ENCODE measurements at places on chromosomes 16 and 17. TPM values are rescaled to one million over a fixed set of nuclear protein-coding genes. Genes with fewer than 3 reads are reported as not detected.

- no peak overlapping the region for H3K27ac ChIP-seq
- no peak for DNase-seq
- peaks cover 3% of the 10 kb centered on the region for H3K36me3 ChIP-seq
- no peak overlapping the region for H3K4me3 ChIP-seq
- H3K27me3 ChIP-seq, result no peaks in the 10 kb centered on the region
Observed at GRCh38 chr16:27722207-27722606, 172.3 kb downstream of the KATNIP start.

DNA sequence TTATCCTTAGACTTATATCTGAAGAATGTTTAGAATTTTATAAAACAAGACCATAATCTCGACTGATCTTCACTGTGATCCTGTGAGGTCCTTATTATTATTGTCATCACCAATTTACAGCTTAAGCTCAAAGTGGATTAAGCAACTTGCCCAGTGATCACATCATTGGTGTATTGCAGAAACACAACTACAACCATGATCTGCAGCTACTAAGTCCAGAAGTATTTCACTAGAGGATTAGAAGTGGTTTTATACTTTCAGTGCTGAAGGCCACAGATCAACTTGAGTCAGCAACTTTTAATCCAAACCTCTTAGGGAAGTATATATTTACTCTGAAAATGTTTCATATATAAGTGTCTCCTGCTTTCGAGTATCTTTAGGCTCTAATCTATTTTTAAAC lies 624.3 kb upstream of the SOX9 start:
- H3K27me3 ChIP-seq, result no peaks in the 10 kb centered on the region
- H3K4me3 ChIP-seq, result no peak overlapping the region
- no peaks in the 10 kb centered on the region for H3K36me3 ChIP-seq
- no peak for DNase-seq

- peak overlapping the region; percentile 64 for H3K4me3 ChIP-seq
- peaks cover 67% of the 10 kb centered on the region for H3K4me1 ChIP-seq
- no peaks in the 10 kb centered on the region for H3K36me3 ChIP-seq
- H3K27ac ChIP-seq, result peak overlapping the region; percentile 69
- H3K27me3 ChIP-seq, result no peaks in the 10 kb centered on the region
Observed at GRCh38 chr17:332023-332422, 20.6 kb downstream of the RPH3AL start.

- H3K27ac ChIP-seq, result peak overlapping the region; percentile 97
Observed at GRCh38 chr16:66519482-66520373, 30.2 kb downstream of the TK2 start.

- no peaks in the 10 kb centered on the region for H3K36me3 ChIP-seq
- peak; percentile 35 for DNase-seq
- H3K4me3 ChIP-seq, result no peak overlapping the region
- H3K27ac ChIP-seq, result no peak overlapping the region
- H3K4me1 ChIP-seq, result peaks cover 100% of the 10 kb centered on the region
Observed at GRCh38 chr16:89444151-89444723, 46.1 kb downstream of the ANKRD11 start.

DNA sequence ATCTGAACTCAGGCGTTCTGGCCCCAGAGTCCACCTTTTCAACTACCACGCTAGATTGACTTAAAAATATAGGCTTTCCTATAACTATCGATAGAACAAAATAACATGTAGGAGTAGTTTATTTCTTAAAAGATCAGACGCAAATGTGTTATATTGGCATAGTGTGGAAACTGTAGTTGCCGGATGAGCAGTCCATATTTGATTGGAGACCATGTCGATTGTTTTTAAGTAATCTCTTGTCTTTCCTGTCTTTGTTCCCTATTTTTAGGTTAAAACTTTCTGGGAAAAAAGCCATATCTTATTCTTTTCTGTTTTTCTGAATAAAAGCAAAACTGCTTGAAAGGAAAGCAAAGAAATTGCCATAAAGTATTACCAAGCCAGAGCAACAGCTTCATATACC lies 53.1 kb downstream of the GAN start:
- H3K4me1 ChIP-seq, result no peaks in the 10 kb centered on the region
- peaks cover 25% of the 10 kb centered on the region for H3K36me3 ChIP-seq
- H3K4me3 ChIP-seq, result no peak overlapping the region

DNA sequence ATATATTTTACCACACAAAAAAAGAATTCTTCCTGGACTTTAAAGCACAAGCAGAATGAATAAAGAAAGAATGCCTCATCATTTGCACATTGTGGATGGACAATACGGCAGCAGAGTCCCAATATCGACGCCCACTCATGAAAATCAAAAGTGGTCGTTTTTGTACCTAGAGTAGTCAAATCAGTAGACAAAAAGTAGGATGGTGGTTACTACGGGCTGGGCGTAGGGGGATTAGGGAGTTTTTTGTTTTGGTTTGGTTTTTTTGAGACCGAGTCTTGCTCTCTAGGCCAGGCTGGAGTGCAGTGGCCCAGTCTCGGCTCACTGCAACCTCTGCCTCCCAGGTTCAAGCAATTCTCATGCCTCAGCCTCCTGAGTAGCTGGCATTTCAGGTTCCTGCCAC lies 8.6 kb upstream of the CENPV start:
- no peak overlapping the region for H3K4me3 ChIP-seq
- H3K36me3 ChIP-seq, result no peaks in the 10 kb centered on the region
- peak; percentile 1 for DNase-seq
- no peak overlapping the region for H3K27ac ChIP-seq
- H3K4me1 ChIP-seq, result peaks cover 6% of the 10 kb centered on the region

DNA sequence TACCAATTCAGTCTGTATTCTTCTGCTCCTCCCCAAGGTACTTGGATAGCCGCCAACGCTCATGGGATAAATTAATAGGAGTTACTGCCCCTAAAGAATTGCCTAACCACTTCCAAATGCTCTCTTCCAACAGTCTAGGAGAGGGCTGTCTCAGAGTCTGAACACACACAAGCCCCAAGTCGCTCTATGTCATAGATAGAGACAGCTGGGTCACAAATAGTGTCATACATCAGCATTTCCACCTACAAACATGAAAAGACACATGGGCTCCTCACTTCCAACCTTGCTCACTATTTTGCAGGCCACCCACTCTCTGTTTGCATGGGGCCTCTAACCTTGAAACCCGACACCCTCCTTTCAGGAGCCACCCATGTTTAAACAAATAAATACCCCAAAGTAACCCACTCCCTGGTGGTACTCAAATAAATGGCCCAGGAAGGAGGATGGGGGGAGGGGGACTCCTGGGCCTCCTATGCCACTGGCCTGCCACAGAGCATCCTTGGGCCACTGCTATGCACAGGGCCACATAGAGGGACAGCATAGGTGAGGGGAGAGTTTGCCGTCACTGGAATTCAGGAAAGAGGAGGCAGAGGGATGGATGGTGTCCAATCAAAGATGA lies 265.9 kb downstream of the SOX9 start:
- peaks cover 16% of the 10 kb centered on the region for H3K4me1 ChIP-seq
- H3K27me3 ChIP-seq, result no peaks in the 10 kb centered on the region
- H3K36me3 ChIP-seq, result no peaks in the 10 kb centered on the region
- no peak for DNase-seq
- H3K27ac ChIP-seq, result no peak overlapping the region
- no peak overlapping the region for H3K4me3 ChIP-seq

- H3K36me3 ChIP-seq, result peaks cover 27% of the 10 kb centered on the region
- peak overlapping the region; percentile 96 for H3K27ac ChIP-seq
- H3K4me1 ChIP-seq, result peaks cover 25% of the 10 kb centered on the region
- no peak for DNase-seq
- H3K27me3 ChIP-seq, result no peaks in the 10 kb centered on the region
- peak overlapping the region; percentile 95 for H3K4me3 ChIP-seq
Observed at GRCh38 chr16:29975134-29975538, 1.5 kb downstream of the TAOK2 start.

- no peaks in the 10 kb centered on the region for H3K36me3 ChIP-seq
- H3K4me1 ChIP-seq, result no peaks in the 10 kb centered on the region
- DNase-seq, result peak; percentile 19
- no peaks in the 10 kb centered on the region for H3K27me3 ChIP-seq
- no peak overlapping the region for H3K27ac ChIP-seq
Observed at GRCh38 chr16:66344533-66345145, 21.9 kb upstream of the CDH5 start.

GRCh38 chr17:4488989-4489595 lies 9.6 kb upstream of the SPNS2 start:
- no peaks in the 10 kb centered on the region for H3K36me3 ChIP-seq
- H3K4me3 ChIP-seq, result no peak overlapping the region
- H3K27ac ChIP-seq, result no peak overlapping the region
- H3K4me1 ChIP-seq, result peaks cover 30% of the 10 kb centered on the region
- DNase-seq, result no peak
- H3K27me3 ChIP-seq, result no peaks in the 10 kb centered on the region

DNA sequence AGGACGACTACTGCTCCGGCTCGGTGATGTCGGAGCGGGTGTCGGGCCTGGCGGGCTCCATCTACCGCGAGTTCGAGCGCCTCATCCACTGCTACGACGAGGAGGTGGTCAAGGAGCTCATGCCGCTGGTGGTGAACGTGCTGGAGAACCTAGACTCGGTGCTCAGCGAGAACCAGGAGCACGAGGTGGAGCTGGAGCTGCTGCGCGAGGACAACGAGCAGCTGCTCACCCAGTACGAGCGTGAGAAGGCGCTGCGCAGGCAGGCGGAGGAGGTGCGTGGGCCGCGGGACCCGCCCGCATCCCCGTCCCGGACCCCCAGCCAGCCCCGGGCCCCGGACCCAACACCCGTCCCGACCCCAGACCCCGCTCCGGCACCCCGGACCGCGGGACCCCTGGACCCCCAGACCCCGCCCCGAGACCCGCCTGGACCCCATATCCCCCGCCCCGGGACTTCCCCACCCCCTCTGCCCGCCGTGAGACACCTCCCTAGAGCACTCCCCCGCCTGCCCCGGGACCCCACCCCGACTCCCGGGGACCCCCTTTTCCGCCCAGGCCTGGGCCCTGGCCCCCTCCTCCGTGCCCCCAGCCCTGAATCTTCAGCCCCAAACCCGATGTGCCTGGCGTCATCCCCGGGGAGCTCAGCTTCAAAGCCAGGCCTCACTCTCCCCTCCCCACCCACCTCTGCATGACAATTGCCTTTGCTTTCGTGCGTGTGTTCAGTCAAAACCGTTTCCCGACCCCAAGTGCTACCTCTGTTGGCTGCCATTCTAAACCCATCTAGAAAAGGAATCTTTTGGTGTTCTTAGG lies 594 bp downstream of the MAPK8IP3 start:
- H3K4me3 ChIP-seq, result peak overlapping the region; percentile 69
- H3K27me3 ChIP-seq, result no peaks in the 10 kb centered on the region
- peaks cover 55% of the 10 kb centered on the region for H3K4me1 ChIP-seq

DNA sequence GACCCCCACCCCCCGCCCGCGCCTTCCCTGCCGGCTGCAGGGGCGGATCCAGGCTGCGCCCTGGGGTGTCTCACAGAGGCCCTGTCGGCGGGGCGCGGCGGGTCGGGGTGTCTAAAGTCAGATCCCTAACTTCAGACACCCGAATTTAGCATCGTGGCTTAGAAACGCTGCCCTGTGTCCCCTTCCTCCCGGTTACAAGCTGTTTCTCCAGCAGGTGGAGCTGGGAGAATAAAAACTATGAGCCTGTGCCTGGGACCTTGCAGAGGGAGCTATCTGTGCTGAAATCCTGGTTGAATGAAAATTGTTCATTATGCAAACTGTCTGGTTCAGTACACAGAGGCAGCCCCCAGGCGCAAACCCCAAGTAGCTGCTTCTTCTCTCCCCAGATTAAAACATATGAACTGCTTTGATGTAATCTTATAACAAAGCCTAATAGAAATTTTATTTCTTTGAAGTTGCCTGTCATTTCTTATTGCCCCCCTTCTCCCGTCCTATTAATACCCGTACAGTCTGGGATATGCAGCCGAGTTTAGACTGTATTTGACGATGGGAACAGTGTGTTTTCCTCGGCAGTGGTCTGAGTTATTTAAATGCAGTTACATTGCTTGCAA lies 79.0 kb downstream of the RPA1 start:
- no peak for DNase-seq
- no peaks in the 10 kb centered on the region for H3K36me3 ChIP-seq
- H3K27ac ChIP-seq, result no peak overlapping the region
- peaks cover 74% of the 10 kb centered on the region for H3K27me3 ChIP-seq
- H3K4me1 ChIP-seq, result peaks cover 10% of the 10 kb centered on the region
- peak overlapping the region; percentile 30 for H3K4me3 ChIP-seq

DNA sequence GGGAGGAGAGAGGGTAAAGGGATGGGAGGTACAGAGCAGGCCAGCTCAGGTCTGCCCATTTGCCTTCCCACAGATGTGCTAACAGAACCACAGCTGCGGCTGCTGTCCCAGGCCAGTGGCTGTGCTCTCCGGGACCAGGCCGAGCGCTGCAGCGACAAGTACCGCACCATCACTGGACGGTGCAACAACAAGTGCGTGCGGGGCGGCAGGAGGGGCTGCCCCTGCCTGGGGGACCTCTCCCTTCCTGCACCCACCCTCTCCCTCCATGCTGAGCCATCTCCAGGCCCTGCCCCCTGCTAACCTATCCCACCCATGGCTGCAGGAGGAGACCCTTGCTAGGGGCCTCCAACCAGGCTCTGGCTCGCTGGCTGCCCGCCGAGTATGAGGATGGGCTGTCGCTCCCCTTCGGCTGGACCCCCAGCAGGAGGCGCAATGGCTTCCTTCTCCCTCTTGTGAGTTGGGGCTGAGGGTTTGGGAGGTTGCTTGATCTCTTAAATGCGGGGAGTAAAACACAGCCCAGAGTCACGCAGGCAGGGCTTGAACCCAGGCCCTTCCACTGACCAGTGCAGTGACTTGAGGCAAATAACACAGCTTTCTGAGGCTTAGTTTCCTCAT lies 1.2 kb downstream of the EPX start:
- no peak overlapping the region for H3K27ac ChIP-seq
- no peaks in the 10 kb centered on the region for H3K4me1 ChIP-seq
- H3K27me3 ChIP-seq, result peaks cover 70% of the 10 kb centered on the region
- no peak overlapping the region for H3K4me3 ChIP-seq
- DNase-seq, result no peak

DNA sequence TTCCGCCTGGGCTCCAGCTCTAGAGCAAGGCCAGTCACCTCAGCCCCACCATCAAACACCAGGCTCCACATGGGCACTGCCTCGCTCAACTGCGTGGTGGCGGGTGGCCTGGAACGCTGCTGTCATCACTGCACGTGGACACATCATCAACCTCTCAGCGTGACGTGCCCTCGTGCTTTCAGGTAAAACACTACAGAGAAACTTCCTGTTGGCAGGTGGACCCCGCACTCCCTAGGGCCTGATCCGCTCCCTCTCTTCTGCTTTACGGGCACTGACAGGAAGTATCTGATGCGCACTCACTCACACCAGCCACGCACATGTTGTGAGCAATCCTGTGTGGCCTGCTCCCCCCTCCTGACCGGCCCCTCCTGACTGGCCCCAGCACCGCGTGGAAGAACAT lies 87.4 kb downstream of the ANKRD11 start:
- H3K36me3 ChIP-seq, result no peaks in the 10 kb centered on the region
- no peak overlapping the region for H3K4me3 ChIP-seq
- peak overlapping the region; percentile 42 for H3K27ac ChIP-seq
- peaks cover 92% of the 10 kb centered on the region for H3K4me1 ChIP-seq
- DNase-seq, result no peak
- no peaks in the 10 kb centered on the region for H3K27me3 ChIP-seq

The SBK1 gene
- 2.1 TPM for total RNA-seq

The ACSM3 gene
- total RNA-seq, result 3.4 TPM

The SUPT6H gene
- 74.0 TPM for total RNA-seq
